ENCODE measurements at places on chromosomes 5 and 9.

GRCh38 chr9:27125030-27125429 is 16.0 kb downstream of the TEK start:
- peak; percentile 94 for DNase-seq

GRCh38 chr5:136891175-136891972 is 526.0 kb upstream of the TRPC7 start:
- DNase-seq: no peak

DNA sequence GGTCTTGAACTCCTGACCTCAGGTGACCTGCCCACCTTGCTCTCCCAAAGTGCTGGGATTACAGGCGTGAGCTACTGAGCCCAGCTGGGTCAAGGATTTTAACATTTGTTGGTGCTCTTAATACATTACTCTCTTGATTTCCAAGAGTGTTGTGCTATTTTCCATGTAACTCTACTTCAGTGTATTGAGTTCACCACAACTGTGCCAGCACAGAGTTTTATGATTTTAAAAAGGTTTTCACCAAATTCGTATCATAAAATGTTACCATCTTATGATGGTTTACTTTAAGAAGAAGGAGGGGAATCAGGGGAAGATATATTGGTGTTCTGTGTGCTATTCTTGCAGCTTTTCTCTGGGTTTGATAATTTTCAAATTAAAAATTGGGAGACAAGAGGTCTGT is 6.6 kb upstream of the ADGRD2 start:
- DNase-seq: no peak

DNA sequence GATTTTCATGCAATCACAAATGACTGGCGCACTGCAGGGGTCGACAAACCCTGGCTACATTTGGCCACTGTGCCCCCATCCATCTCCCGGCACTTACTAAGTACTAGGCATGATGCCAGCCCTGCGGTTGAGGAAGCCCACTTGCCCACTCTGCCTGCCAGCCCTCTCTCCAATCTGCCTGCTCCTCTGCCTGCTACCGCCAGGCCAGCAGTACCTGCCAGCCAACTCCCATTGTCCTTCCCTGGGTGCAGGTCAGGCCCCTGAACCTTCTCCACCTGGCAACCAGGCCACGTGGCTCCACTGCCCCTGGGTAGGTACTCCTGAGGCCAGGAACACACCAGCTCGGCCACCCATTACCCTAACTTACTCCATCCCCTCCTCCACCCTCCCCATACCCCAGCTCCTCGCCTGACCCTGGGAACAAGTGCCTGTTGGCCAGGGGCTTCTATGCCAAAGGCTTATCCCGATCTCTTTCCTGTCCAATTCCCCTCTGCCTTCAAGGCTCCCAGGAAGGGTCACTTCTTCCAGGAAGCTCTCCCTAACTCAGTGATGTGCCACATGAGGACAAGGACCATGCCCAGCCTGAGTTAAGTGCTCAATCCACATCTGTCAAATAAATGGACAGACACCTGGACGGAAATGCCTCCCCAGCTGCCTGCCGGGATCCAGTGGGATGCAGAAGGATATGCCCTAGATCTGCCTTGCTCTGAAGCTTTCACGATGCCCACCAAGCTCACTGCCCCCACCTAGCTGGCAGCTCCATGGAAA is 6.6 kb downstream of the EEIG1 start:
- DNase-seq: no peak

DNA sequence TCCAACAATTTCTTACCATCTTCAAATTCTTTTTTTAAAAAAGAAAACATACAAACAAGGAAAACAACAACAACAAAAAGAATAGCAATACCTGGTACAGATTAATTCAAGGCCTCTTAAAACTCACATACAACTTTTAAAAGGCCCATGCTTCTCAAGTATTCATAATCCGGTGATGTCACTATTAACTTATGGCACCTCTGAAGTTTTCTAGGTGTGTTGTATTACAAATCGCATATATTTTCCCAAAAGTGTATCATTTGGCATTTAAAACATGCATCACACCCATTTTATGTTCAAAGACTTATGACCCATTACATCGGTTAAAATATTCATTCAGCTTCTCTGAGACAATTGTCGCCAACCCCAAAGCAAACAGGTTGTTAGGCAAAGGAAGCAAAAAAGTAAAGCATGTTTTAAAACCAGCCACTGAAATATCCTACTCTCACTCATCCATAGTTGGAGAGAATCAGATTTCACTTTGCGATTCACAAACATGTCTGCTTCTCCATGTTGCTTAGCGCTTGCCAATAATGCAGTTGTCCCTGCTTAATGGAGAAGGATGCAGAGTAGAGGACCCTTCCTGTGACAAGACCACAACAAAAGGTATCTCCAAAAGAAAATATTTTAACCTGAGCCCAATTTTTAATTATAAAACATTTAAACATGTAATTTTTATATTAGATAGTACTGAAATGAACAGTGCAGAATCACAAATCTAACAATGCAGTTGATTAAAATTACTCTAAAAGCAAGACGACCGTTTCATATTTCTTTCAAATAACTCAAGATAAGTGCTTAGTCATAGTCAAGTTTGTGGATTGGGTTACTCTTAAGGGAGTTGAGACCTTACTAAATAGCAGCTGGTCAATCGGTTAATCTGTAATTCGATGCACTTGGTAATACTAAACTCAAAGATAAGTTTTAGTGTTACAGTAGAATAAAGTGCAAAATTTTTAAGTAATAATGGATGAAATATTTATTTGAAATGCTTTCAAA is 1.6 kb downstream of the SKP1 start:
- DNase-seq: peak; percentile 48

- DNase-seq: no peak
These were observed 2.1 kb downstream of the REEP5 start for GRCh38 chr5:112919972-112920371.

- DNase-seq: peak; percentile 44
These were observed 2.5 kb downstream of the GPBP1 start for GRCh38 chr5:57176350-57176857.

- DNase-seq: no peak
These were observed 414.3 kb upstream of the PAPPA start for GRCh38 chr9:115739096-115739875.

GRCh38 chr9:98943682-98944056 is at the start of gene COL15A1:
COL15A1 (plus strand) TSS chr9:98943907; CDS start chr9:98944062, 155 bp downstream.
- no peak for DNase-seq

- DNase-seq: no peak
These were observed 1.9 kb upstream of the DMRT2 start for GRCh38 chr9:1048231-1048619.

DNA sequence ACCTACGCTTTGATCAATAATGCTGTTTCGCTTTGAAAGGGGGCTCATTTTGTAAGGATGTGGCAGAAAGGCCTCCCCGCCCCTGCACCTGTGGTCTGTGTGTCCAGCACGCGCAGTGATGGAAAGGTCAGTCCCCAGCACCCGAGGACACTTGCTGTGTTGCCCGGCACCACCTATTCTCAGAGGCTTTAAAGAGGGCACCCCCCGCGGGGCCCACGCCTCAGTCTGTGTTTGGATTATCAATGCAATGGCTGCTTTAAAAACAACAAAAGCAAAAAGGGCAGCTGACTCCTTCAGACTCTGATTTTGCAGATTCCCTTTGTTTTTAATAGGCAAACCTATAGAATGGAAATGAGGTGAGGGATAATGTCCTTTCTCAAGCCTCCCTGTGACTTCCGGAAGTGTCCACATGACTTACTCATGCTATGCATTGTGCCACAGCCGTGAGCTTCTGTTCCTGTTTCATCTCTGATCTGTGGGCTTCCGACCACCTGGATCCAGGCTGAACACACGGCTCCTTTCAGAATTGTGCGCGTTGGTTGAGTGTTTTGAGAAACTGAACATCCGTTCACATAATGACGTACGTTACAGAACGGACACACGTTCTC is 416.2 kb downstream of the IRX2 start:
- no peak for DNase-seq

DNA sequence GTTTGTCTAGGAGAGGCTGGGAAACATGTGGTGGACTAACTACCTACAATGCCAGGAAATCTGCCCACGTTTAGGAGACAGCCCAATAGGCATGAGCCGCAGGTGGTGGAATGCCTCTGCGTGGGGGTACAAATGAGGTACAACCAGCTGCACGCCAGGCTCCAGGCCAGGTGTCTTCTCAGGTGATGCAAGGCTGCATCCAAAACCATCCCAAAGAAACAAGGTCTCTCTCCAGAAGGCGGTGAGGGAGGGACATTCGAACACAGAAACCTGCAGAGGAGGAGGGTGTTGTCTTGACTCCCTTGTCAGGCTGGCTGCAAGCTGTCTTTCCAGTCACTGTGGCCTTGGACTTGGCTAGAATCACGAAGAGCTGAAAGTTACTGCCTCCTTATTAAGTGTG is 11.6 kb downstream of the ANKH start:
- no peak for DNase-seq

DNA sequence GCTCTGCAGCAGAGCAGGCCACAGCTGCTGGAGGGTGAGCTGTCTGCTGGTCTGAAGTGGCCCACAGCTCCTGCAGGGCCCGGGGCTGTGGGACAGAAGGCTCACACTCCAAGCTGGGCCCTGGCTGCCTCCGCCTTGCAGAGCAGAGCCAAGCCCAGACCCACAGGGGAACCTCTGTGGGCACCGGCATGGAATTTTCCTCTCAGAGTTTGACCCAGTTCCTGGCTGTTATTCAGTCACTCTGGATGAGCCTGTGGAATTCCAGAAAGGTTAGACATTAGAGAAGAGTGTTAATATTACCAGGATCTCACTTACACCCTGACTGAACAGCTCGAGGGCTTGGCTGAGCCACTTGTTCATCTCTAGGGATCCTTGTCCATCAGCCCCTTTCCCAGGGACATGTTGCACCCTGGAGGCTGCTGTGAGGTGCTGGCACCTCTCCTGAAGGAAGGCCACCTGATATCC is 17.5 kb downstream of the IL9 start:
- no peak for DNase-seq

- DNase-seq: no peak
These were observed 55.1 kb upstream of the PHYKPL start for GRCh38 chr5:178287791-178288105.

DNA sequence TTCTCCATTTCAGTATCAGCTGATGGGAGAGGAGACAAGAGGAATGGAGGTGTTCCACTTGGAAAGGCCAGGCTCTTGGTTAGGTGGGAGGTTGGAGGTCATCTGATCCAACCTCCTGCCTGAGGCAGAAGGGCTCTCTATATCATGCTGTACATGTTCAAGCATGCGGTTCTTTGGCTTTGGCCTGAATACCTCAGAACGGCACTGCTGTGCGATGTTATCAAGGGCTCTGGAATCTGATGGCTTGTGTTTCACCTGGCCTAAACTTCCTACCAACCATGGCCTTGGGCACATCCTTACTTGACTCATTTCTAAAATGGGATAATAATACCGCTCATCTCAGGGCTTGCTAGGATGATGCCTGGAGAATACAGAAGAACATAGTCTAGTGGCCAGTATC is 90.1 kb upstream of the FAM169A start:
- DNase-seq: no peak

DNA sequence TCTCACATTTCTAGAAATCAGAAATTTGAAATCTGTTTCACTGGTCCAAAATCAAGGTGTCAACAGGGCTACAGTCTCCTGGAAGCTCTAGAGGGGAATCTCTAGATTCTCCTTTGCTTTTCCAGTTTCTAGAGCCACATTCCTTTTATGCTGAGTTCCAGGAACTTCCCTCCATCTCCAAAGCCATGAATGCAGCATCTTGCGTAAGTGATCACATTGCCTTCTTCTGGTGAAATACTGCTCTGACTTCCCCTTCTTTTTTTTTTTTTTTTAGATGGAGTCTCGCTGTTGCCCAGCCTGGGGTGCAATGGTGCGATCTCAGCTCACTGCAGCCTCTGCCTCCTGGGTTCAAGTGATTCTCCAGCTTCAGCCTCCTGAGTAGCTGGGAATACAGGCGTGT is 23.8 kb downstream of the GDA start:
- no peak for DNase-seq

DNA sequence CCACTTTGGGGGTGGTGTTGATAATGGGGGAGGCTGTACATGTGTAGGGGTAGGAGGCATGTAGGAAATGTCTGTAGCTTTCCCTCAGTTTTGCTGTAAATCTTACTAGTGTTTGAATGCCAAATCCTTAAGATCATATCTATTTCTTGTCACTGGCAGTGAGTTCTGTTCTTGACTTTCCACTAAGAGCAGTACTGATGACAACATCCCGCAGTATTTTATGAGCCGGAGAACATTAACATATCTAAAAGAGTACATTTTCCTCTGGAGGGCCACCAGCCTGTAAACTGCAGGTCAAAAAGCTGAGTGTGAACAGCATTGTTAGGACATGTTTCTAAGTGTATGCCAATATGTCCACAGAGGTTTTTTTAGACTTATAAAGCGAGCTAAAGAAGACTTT is 2.5 kb upstream of the HSPB3 start:
- peak; percentile 48 for DNase-seq

DNA sequence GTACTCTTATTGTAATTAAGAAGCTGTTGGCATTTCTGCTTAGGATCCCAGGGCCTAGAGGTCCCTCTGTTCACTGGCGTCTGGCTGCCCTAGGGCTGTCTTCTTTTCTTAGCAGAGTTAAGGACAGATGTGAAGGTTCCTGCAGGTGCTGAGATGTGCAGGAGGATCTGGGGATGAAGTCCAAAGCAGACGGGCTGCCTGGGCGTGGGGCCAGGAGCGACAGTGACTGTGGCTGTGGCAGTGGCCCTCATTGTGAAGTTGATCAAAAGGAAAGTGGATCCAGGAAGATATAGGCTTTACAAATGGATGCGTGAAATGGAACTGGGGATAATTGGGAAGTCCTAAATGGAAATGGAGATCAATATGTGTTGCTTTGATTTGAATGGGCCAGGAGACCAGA is 19.1 kb upstream of the SH3PXD2B start:
- DNase-seq: no peak

GRCh38 chr5:151572657-151573368 is 18.3 kb downstream of the FAT2 start:
- DNase-seq: no peak

- DNase-seq: no peak
These were observed 41.9 kb downstream of the SLC22A5 start for GRCh38 chr5:132411304-132412013.

GRCh38 chr9:16031486-16031885 is 478.6 kb downstream of the CCDC171 start:
- no peak for DNase-seq

- no peak for DNase-seq
These were observed 1124.6 kb upstream of the ACO1 start for GRCh38 chr9:31259824-31260223.

- no peak for DNase-seq
These were observed 59.3 kb downstream of the COMMD10 start for GRCh38 chr5:116144103-116144502.

- DNase-seq: peak; percentile 15
These were observed 1233.4 kb upstream of the DMAC1 start for GRCh38 chr9:9033022-9033421.

DNA sequence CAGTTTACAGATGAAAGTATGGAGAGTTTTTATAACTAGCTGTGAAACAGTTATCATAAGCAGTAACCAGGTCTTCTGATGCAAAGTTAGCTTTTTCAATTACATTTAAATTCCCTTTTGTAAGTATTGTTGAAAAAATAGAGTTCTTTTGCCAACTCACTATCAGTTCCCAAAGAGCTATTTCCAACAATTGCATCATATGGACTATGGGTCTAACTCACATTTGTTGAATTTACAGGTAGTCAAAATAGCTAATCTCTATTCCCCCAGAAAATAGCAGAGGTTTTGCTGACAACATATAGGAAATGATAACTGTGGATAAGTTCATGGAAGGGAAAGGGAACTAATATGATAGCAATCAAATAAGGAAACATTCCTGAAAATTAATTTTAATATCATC is 1.4 kb downstream of the SPINK1 start:
- DNase-seq: no peak
